Amniotic stem cell (primary cell): ENCODE measurements at places on chromosomes 11 and 22.

GRCh38 chr11:127890030-127890615 is 697.2 kb downstream of the ETS1 start:
- peak; percentile 49 for DNase-seq

- DNase-seq: no peak
Observed at GRCh38 chr11:123590296-123590912, 64.0 kb downstream of the SCN3B start.

- no peak for DNase-seq
Observed at GRCh38 chr11:118885319-118885718, 1.6 kb downstream of the CXCR5 start.

DNA sequence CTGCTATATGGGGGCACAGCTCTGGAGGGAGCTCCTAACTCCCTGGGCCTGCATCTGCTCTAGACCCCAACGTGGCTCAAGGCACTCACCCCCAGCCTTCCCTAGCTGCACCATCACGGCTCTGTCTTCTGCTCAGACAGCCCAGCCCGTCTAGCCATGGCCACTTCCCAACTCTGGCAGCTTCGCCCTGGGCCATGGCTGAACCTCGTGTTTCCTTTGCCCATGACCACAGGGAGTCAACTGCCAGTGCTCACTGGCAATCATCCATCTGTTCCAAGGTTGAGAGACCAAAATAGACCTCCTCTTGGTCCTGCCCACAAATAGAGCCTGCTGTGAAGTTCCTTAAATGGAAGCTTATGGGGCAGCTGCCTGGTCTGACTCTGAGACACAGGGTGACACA is 5.4 kb downstream of the LMO1 start:
- DNase-seq: no peak

GRCh38 chr11:45413156-45413858 is 127.2 kb upstream of the SYT13 start:
- DNase-seq: no peak

DNA sequence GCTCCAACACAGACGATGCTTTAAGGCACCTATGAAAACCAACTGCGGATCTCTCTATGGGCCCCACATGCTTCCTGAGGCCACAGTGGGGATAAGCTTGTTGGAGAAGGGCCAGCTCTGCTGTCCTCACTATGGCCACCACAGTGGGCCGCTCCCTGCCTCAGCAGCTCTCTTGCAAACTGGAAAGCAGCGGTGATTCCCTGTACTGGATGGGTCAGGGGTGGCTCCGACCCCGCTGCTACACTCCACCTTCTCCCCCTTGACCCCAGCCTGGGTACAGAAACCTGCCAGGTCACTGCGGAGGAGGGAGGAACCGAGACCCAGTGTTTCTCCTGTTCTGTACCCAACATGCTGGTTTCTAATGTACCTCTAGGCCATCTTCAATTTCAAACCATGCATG is 403.9 kb downstream of the CTTN start:
- no peak for DNase-seq

- DNase-seq: no peak
Observed at GRCh38 chr11:77668760-77669159, 31.2 kb upstream of the CLNS1A start.

- DNase-seq: no peak
Observed at GRCh38 chr22:23034621-23035556, 35.4 kb upstream of the GNAZ start.

DNA sequence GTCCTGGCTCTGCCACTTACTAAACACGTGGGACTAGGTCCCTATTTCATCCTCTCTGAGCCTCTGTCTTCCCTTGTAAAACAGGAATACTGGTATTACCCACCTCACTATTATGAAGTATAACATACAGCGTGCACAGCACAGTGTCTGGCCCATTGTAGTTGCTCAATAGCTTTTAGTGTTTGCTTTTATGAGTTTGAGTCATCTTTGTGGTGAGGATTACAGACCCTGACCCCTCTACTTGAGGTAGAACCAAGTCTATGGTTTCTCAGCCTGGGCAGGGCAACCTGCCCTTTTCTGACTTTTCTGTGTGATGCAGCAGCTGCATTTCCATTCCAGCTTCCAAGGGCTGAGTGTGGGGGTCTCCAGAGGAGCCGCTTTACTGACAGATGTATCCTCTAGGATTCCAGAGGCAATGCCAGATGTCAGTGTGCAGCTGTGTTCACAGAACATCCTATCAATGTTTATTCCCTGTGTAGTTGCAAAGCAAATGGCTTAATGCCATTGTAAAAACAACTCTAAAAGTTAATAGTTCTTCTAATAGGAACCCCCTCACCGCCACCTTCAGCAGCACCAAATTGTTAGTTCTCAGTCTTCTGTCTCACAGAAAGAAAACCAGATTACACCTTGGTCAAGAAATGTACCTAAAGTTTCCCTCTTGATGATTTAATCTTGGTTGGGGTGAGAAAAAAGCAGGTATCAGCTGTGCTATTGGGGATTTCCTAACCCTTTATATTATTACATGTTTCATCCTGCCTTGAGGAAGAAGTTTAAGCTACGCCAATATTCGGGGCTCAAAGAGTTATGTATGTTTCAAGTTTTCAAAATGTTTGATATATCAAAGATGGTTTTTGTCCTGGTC is 16.8 kb downstream of the PRR5L start:
- DNase-seq: no peak

GRCh38 chr22:24801901-24802465 is 4.0 kb upstream of the SGSM1 start:
- no peak for DNase-seq

DNA sequence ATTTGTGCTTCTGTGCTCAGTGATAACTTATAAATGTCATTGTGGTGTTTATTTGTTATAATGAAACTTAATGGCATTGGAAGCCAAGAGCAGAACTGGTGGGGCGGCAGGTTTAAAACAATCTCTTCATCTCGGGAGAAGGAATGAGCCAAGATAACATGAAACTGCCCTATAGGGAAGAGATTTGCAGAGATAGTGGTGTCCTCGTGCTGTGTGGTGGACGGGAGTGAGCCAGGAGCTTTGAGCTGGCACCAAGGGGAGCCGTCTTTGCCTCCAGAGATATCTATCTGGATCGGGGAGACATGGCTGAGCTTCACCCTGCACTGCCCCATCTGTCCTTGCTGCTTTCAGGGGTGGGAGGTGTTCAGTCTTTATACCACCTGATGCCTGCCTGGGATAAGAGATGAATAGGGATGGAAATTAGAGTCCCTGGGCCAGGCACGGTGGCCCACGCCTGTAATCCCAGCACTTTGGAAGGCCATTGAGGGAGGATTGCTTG is 189.6 kb downstream of the ST3GAL4 start:
- no peak for DNase-seq

DNA sequence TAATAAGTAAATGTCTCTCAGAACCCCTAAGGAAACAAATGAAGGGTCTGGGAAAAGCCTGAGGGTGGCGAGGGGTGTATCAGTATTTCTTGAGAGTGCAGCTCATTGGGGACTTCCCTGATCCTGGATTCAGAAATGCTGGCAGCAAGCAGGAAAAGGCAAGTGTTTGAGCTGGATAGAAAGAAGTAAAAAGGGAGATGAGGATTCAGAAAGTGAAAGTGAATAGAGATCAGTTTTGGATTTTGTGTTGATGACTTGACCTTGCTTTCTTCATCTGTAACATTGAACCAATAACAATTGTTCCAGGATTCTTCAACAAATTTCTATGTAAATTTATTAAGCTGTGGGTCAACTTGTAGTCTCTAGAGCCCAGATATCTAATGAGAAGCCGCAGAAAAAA is 66.9 kb upstream of the CTSC start:
- no peak for DNase-seq

DNA sequence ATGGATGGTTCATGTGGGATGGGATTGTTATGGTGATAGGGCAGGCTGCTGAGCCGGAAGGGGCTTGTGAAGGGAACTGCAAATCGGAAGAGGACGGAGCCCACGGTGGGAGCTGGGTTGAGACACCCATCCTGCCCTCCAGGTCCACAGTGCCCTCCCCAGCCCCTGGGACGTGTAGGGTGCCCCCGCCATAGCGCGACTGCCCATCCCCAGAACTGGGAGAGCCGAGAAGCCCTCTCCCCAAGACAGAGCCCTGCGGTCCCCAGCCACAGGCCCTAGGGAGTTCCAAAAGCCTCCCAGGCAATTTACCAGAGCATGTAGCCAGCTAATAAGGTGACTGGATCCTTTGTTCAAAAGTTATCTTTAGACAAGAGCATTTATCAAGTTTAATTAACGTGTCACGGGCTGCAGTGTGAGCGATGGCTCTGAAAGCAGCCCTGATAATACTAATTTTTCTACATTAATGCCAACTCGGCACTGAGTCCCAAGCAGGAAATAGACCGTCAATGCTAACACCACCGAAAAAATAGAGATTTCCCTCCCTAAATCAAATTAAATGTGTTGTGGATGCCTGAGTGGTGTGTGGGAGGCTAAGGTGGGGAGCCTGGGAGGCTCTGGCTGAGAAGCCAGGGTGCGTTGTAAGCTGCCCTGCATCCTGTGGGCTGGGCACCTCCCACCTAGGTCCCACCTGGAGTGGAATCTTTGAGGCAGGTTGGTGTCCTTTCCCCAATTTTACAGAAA is 76.8 kb upstream of the RTL6 start:
- no peak for DNase-seq

GRCh38 chr11:3022300-3022967 is 30.3 kb upstream of the NAP1L4 start:
- DNase-seq: no peak

- DNase-seq: no peak
Observed at GRCh38 chr22:23504516-23504915, 75.6 kb downstream of the IGLL1 start.

GRCh38 chr22:38699784-38700183 is 959 bp downstream of the JOSD1 start:
- no peak for DNase-seq
